ENCODE measurements at places on chromosomes 7 and 10. TPM values are rescaled to one million over a fixed set of nuclear protein-coding genes. Genes with fewer than 3 reads are reported as not detected.
A peak's percentile ranks its signal among the peaks of the same experiment; 100 is the strongest.

Gene ETV1
- total RNA-seq = 5.6 TPM

Gene TFR2
- 0.70 TPM for total RNA-seq

DNA sequence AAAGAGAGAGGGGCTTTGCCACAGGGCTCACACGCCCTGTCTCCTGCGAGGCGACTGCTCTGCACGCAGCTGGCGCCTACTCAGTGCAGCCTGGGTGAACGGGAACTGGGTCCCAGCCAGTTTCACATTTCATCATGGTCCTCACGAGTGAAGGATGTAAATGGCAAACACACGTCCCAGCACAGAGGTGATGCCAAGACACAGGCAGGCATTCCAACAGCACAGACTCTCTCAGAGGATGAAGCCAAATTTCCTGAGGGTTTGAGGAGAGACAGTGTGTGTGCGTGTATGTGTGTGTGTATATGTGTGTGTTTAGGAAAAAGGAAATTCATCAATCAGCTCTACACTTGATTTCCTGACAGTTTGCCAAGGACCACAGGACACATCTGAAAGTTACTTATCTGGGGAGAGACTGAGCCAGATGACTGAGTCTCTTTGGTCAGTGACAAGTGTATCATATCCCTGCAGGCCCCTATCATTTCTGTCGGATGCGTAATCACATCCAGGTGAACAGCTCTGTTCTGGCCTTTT lies 53.9 kb downstream of the CHST15 start:
- peak; percentile 91 for DNase-seq

DNA sequence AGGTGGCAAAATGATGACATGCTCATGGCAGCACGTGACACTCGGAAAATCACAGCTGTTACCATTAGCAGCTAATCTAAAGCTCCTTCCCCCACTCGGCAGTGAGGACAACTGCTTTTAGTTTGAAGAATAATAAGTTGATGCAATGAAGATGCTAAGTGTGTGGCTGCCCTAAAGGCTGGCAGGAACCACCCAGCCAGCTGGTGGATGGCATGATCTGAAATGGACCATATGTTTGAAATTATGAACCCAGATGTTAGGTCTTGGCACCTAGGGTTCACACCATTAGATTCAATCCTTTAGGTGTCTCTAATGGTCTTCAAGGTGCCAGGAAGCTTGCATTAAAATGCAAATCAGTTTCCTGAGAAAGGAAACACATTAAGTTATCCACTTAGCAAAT lies 230.1 kb downstream of the WDR11 start:
- DNase-seq = no peak

DNA sequence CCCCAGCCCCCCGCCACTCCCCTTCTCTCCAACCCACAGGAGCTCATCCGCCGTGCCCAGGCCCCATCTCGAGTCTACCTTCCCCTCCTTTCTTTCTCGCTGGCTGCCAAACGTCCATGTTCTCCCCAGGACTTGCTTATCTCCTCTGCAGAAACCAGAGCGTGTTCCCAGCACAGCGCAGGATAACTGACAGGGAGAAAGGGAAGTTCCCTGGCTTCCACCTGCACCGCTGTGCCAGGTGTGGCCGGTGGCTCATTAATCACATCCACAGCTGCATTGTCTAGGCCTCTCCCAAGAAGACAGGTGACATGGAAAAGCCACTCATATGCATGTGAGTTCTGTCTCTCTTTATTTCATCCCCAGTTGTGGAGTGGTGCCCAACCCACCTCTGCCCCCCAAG lies 113.2 kb downstream of the ITIH5 start:
- DNase-seq = no peak

- peak; percentile 83 for DNase-seq
Measured at GRCh38 chr10:118729641-118730258, 25.0 kb downstream of the CACUL1 start.

- DNase-seq = no peak
Measured at GRCh38 chr10:44056967-44057805, 327.7 kb downstream of the CXCL12 start.

Gene SSC4D
- 0.98 TPM for total RNA-seq

DNA sequence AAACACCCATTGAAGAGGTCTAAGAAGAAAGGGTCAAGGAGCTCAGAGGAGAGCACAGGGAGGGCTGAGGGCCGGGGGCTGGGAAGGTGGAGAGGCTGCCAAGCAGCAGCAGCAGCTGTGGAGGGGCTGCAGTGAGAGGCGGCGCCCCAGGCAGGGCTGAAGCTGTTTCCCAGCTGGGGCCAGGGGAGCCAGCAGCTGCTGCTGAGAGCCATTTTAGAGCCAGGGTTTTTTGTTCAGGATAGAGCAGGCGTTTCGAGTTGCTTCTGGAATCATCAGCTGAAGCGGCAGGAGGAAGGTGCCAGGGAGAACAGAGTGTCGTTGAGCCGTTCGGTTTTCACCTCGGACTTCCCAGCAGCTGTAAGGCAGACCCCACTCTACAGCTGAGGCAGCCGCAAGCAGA lies 62.7 kb downstream of the LANCL2 start:
- DNase-seq = no peak

DNA sequence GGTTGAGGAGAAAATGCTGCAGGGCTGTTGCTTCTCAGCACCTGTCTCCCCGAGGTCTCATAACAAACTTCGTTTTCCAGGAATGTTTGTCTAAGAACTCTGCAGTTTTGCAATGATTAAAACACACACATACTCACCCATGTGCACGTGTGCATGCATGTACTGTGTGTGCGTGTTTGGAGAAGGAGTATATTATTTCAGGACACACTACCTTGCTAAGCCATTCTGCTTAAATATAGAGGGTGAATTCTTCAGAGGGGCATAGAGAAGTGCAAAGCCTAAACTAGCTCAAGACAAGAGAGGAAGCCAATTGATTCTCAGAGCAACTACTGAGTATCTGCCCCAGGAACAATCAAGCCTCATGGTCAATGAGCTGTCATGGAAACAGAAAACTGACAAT lies 298.4 kb upstream of the MGMT start:
- DNase-seq = no peak

Gene COL28A1
- not detected for total RNA-seq

Gene CYP3A4
- not detected for total RNA-seq

DNA sequence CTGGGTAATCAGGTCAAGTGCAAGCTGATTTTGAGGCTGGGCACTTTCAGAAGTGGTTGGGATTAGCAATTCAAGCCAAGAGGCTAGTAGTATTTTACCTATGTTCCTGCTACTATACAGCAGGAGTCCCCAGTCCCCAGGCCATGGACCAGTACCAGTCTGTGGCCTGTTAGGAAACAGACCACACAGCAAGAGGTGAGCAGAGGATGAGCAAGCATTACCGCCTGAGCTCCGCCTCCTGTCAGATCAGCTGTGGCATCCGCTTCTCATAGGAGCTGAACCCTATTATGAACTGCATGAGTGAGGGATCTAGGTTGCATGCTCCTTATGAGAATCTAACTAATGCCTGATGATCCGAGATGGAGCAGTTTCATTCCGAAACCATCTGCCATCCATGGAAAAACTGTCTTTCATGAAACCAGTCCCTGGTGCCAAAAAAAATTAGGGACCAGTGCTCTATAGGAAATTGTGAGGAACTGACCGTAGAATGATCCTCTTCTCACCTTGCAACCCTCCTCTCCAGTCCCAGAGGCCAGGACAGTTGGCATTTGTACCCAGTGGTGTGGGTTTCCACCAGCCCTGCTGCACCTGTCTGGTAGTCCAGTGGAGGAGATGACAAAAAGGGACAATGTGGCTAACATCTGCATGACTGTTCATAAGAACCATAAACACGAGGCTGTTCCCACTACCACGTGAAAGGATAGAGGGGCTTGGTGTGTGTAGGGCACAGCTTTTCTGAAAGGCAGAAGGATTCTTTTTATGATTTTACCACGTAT lies 172.5 kb downstream of the KIAA1217 start:
- DNase-seq = no peak

DNA sequence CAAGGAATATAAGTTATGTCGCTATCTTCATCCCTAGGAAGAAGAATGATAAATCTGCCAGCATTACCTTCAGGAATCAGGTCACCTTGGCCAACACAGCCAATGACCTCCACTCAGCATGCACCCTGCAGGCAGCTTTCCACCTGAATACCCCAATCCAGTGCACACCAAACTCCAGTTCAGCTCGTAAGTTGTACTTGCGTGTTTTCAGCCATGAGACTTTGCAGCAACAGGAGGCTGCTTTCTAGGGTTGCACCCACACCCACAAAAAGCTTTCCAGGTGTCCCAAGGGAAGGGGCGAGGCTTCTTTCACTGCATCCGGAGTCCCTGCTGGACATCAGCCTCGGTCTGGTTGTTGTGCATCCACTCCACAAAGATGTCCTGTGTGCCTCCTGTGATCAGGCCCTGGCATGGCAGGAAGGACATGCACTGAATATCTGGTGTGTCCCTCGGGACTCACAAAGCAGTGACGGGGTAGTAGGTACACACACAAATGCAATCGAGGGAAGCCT lies 282.9 kb downstream of the GRID1 start:
- no peak for DNase-seq

Gene TMEM225B
- 0.09 TPM for total RNA-seq

- no peak for DNase-seq
Measured at GRCh38 chr10:48780341-48780740, 95.7 kb downstream of the WDFY4 start.

Gene HTR5A
- total RNA-seq = not detected

DNA sequence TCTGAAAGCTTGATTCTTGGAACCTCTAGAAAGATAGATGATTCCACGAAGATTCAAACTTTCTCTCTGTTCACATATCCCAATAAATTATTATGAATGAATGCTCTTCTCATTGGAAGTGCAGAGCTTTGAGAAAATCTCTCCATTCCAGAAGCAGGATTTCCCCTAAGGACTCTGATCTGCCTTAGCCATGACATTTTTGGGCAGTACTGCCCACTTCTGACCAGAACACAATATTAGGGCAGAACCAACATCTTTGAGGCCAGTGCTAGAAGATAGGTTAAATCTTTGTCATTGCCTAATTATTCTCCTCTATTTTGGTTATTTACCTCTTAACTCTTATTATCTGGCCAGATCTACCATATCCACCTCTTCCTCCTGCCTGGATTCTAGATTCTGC lies 49.9 kb downstream of the ARMC3 start:
- no peak for DNase-seq

GRCh38 chr10:4645836-4646235 lies 180.2 kb upstream of the AKR1E2 start:
- peak; percentile 50 for DNase-seq

Gene RGR
- not detected for total RNA-seq

GRCh38 chr7:30657131-30657530 lies 25.1 kb downstream of the CRHR2 start:
- no peak for DNase-seq

- DNase-seq = no peak
Measured at GRCh38 chr10:116809483-116810119, 39.7 kb upstream of the ENO4 start.

- peak; percentile 57 for DNase-seq
Measured at GRCh38 chr7:130141161-130141883, 63.9 kb downstream of the TMEM209 start.

DNA sequence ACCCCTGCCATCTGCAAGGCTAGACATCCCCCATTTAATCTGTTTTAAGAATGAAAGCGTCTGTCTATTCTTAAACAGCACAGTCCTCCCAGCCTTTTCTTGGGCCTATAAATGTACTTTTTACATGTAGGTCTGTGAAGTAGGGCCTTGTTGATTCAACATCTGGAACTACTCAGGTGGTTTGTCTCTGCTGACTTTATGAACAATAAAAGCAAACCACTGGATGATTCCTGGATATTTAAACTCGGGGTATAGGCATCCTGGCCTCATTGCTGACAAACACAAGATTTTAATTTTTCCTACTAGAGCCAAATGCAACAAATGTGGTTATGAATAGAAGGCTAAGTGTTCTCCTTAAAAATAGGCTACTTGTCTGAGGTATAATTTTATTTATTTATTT lies 198.3 kb downstream of the WDR11 start:
- no peak for DNase-seq
